ENCODE measurements at places on chromosomes 1 and 21.

DNA sequence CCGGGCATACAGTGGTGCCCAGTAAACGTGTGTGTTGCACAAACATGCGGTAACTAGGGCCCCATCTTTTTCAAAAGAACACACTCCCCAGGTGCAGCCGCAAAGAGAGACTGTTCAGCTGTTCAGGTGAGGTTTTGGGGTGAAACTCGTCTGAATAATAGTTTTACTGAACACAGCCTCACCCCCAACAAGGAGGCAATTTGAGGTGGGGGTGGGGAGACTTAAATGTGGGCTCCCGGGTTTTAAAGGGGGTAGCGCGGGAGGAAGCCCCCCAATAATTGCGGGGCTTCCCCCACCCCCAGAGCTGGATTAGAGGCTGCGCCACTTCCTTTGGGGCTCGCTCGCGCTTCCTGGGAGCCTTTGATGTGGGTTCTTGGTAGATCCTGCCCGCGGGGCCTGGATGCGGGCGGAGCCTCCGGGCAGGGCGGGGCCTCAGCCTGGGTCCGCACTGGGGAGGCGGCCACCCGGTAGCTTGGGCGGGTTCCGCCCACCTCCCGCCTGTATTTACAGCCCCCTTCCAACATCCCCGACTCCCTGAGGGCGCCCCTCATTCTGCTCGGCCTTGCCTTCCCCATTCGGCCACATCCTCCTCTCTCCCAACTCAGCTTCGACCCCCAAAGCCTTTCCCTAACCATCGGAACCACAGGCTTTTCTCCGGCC lies 6.4 kb upstream of the EPHA2 start:
- DNase-seq = peak; percentile 56

GRCh38 chr1:25695090-25695770 lies 78.6 kb downstream of the MAN1C1 start:
- DNase-seq = no peak

DNA sequence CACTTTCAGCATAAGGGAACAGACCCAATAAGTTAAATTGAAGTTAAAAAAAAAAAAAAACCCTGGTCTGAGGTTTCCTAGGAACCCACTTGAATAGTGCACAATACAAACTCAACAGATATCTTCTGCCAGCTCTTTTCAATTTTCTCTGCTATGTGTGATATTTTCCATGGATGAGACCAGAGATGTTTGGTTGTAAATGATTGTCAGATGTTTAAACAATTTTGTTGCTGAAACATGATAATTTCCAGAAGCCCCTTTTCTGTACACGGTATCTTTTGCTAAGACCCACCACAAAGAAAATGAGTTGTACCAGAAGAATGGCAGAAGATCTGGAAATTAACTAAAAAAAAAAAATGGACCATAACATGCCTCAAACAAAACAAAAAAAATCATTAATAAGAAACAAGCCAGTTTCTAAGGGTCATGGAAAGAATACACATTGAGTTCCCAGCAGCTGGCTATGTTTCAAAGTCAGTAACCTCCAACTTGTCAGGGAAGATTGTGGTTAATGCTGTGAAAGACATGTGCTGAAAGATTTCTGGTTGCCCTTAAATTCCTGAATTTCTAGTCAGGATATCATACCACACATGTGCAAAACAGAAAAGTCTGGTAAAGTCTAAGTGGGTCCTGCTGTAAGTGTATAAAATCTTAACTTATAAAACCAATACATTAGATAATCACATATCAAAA lies 35.6 kb upstream of the MGST3 start:
- DNase-seq = no peak

GRCh38 chr1:89610457-89611011 lies 22.4 kb upstream of the LRRC8C start:
- DNase-seq = peak; percentile 76

- DNase-seq = no peak
Measured at GRCh38 chr1:77834771-77835334, 53.6 kb upstream of the NEXN start.

Measured in CD4-positive, alpha-beta T cell treated with Interleukin-2 at 100 ng/mL for 4 hours (primary cell).